ENCODE measurements at places on chromosomes 16 and 17. TPM values are rescaled to one million over a fixed set of nuclear protein-coding genes. Genes with fewer than 3 reads are reported as not detected.
A peak's percentile ranks its signal among the peaks of the same experiment; 100 is the strongest.

- no peaks in the 10 kb centered on the region for H3K27me3 ChIP-seq
- no peak for DNase-seq
- no peak overlapping the region for H3K4me3 ChIP-seq
- no peak overlapping the region for H3K27ac ChIP-seq
- H3K4me1 ChIP-seq, result no peaks in the 10 kb centered on the region
Measured at GRCh38 chr16:86424985-86425384, 85.3 kb upstream of the FOXF1 start.

DNA sequence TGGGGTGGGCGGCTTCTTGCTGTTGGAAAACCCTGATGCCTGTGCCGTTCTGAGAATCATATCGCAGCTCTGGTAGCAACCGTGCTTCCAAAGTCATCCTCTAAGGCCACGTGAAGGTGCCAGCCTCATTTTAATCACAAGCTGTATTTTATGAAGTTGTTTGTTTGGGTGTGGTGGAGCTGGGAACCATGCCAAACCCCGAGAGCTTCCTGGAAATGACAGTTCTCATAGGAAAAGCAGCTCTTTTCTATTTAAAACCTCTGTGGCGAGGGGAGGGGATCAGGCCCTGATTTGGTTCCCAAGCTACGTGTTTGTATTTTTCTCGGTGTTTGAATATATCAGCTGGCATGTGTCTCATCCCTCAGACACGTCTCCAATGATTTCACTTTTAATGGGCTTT lies 21.7 kb downstream of the KNOP1 start:
- peaks cover 38% of the 10 kb centered on the region for H3K36me3 ChIP-seq
- peak; percentile 88 for DNase-seq
- peak overlapping the region; percentile 52 for H3K27ac ChIP-seq
- H3K27me3 ChIP-seq, result no peaks in the 10 kb centered on the region
- H3K4me1 ChIP-seq, result peaks cover 17% of the 10 kb centered on the region
- H3K4me3 ChIP-seq, result no peak overlapping the region

DNA sequence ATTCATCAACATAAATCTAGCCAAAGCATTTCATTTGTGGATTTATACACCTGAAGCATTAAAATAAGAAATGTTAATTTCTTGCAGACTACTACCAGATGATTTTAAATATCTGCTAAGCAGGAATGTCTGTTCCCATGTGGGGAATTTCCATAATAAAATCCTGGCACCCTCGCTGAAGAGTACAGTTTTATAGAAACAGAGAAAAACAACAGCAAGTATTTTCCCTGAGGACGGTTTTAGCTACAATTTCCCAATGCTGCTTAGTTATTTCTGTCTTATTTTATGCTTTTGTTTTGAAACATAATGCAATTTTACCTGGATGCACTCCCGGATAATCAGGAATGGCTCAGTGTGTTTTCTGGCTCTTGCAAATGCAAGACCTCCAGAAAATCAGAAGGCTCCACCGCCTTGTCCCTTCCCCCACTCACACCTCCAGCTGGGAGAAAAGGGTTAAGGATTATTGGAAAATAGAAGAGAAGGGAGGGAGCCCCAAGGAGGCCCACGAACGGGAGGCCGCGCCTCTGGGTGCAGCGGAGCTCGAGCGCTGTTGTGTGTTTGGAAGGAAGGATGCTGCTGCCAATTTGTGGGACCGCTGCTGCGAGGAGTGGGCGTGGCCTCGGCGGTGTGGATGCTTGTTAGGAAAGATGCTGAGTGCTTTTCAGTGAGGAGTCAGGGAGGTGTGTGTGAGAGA lies at the start of gene CNTNAP4:
TSS of gene CNTNAP4 (plus strand) at position 657 of the 694 bp plus-strand sequence. CDS start 262 bp downstream, outside the sequence.
- no peaks in the 10 kb centered on the region for H3K4me1 ChIP-seq
- no peak within 1 kb of the TSS for H3K4me3 ChIP-seq
- DNase-seq, result no peak
- no peaks in the 10 kb centered on the region for H3K27me3 ChIP-seq
- no peak within 1 kb of the TSS for H3K27ac ChIP-seq

DNA sequence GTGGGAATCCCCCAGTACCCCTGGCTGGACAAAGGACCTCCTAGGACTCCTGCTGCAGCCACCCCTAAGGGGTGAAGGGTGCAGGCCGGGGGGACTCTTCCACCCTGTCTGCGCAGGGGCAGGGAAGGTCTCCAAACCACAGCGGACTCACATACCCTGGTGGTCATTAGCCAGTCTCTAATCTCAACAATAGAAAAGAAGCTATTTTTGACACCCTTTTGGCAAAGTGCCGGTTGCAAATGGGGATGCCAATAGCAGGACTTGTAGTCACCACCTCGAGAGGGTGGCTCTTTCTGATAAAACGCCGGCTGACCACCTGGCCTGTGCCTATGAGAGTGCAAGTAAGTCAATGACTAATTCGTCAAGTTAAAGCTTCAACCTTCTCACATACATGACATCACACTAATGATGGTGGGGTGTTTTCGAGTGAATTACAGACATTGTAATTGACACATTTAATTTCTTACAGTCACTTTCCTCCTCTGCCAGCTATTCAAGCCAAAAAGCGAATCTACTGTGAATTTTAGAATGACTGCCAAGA lies 23.1 kb upstream of the DNAH17 start:
- H3K27ac ChIP-seq, result no peak overlapping the region
- H3K36me3 ChIP-seq, result no peaks in the 10 kb centered on the region
- H3K4me3 ChIP-seq, result no peak overlapping the region
- peaks cover 10% of the 10 kb centered on the region for H3K27me3 ChIP-seq
- DNase-seq, result no peak

DNA sequence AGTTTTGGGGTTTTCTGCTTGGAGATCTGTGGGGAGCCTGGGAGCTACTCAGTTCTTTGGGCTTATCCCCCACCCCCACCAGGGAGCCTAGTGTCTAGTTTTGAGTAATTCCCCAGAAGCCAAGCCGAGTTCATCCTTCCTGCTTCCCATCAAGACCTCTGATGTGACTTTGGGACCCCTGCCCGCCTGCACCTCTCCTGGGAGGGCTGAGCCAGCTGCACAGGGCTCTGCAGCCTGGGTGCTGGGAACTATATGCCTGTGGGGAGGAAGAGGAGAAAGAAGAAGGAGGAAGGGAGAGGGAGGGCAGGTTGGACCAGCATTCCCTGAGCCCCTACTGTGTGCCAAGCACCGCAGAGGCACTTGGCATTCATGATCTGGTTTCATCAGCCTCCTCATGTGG lies 178.9 kb downstream of the TMEM132E start:
- no peaks in the 10 kb centered on the region for H3K27me3 ChIP-seq
- DNase-seq, result no peak
- no peak overlapping the region for H3K27ac ChIP-seq

DNA sequence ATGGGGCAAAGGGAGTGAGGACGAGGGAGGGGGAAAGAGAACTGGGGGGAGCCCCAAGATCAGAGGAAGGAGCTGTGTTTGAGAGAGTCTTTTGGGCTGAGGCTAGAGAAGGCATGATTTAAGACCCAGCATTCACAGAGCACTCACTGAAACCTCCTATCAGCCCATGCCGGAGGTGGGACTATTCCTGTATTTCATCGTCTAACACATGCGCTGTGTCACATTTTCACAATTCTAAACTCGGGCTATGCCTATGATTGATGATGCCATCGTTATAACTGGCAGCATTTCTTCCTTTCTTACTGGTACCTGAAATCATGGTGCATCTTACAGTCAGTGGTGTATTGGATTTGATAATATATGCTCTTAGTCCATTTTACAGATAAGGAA lies 3.5 kb downstream of the FAM171A2 start:
- peaks cover 15% of the 10 kb centered on the region for H3K4me1 ChIP-seq
- no peak overlapping the region for H3K4me3 ChIP-seq
- DNase-seq, result no peak

DNA sequence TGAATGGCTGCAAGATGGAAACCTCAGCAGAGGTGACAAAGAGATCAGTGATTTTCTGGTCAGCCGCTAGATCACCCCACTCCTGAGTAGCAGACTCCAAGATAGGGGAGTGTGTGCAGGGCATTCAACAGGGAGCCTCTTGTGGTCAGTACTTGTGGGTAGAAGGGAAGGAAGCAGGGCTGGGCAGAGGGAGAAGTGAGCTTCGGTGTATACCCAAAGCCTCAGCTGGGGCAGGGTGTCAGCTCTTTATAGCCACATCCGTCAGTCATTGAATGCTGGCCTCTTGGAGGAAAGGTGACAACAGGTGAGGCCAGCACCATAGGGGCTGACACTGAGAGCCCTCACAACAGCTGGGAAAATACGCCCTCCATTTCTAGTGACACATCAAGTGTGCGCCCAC lies 2.2 kb upstream of the SLC12A3 start:
- no peak for DNase-seq
- H3K4me3 ChIP-seq, result no peak overlapping the region
- no peak overlapping the region for H3K27ac ChIP-seq
- no peaks in the 10 kb centered on the region for H3K27me3 ChIP-seq
- no peaks in the 10 kb centered on the region for H3K36me3 ChIP-seq

DNA sequence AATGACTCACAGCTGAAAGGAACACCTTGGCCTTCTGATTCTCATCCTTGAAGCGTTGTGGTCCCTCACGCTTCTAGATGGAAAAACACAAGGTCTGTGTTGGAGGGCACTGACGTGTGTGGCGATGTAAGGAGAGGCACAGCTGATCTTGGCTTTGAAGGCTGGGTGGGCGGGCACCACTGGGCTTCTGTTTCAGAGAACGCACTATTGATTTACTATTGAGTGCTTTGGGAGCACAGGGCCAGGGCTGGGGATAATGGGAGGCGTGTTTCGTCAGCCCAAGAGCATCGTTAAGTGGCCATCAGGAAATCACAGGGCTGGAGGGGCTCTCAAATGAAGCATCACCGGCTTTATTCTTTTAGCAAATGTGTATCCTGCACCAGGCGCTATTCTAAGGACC lies 70.7 kb downstream of the CMIP start:
- H3K4me1 ChIP-seq, result peaks cover 13% of the 10 kb centered on the region
- no peak overlapping the region for H3K4me3 ChIP-seq
- H3K27ac ChIP-seq, result no peak overlapping the region
- H3K36me3 ChIP-seq, result peaks cover 3% of the 10 kb centered on the region

DNA sequence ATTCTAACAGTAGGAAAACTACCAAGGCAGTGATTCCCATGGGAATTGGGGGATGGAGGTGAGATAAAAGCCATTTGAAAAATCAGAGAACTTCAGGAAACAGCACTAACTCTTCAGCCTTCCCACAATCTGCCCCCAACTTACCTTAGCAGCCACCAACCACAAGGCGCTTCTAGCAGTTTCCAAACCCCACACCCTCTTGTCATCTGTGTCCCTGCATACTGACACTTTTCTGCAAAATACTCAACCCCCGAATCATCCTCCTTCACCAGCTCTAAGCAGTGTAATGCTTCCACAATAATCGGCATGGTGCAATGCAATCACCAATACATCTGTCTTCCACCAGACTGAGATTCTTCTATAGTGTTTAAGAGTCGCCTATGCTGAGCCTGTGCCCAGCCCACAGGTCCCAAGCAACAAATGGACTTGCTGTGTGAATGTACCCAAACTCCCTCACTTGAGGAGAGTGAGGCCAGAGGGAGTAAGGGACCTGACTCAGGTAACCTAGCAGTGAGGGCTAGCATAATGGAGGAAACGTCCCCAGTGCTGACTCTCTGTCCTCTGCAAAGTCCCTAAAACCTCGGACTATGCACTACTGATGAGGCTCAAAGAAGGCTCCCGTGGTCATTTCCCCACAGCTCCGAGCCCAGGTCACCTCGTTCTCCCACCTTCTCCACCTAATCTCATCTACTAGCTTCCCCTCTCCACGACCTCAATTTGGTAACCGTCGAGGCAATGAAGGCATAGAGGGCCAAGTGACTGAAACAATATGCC lies 943 bp downstream of the DYNC1LI2 start:
- peak overlapping the region; percentile 90 for H3K4me3 ChIP-seq
- peaks cover 2% of the 10 kb centered on the region for H3K27me3 ChIP-seq
- peaks cover 25% of the 10 kb centered on the region for H3K36me3 ChIP-seq

DNA sequence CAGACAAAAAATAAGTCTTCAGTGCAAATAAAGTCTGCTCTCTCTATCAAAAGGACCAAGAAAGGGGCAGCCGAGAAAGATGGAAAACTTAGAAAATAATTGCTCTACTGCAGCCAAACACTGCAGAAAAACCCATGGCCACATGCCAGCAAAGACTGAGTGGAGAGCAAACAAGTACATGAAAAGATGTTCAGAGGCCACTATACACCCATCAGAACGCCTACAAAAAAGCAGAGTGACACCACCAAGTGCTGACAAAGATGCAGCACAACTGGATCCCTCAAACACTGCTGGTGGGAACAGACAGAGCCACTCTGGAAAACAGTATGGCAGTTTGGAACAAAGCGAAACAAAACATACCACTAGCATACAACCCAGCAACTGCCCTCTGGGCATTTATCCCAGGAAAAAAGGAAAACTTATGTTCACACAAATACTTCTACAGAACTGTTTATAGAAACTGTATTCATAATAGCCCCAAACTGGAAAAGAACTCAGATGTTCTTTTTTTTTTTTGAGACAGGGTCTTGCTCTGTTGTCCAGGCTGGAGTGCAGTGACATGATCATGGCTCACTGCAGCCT lies 36.7 kb downstream of the KIAA0753 start:
- H3K36me3 ChIP-seq, result peaks cover 39% of the 10 kb centered on the region
- no peaks in the 10 kb centered on the region for H3K27me3 ChIP-seq
- no peak overlapping the region for H3K4me3 ChIP-seq

DNA sequence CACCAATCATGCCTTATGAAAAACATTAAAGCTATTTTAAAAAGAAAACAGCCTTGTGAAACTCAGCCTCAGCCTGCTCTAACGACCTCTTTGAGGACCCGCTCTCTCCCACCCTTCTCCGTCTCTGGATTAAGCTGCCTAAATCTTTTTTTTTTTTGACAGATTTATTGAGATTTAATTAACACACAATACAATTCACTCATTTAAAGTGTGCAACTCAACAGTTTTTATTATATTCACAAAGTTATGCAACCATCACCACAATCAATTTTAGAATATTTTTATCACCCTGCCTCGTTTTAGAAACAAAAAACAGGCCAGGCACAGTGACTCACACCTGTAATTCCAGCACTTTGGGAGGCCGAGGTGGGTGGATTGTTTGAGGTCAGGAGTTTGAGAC lies 8.4 kb downstream of the CDR2L start:
- no peak for DNase-seq
- H3K27me3 ChIP-seq, result no peaks in the 10 kb centered on the region
- H3K4me3 ChIP-seq, result no peak overlapping the region
- H3K4me1 ChIP-seq, result peaks cover 10% of the 10 kb centered on the region

NOL3 gene
- total RNA-seq, result 5.0 TPM

TNS4 gene
- total RNA-seq, result not detected

PRR11 gene
- total RNA-seq, result 8.6 TPM

STAT5B gene
- 24.4 TPM for total RNA-seq

ULK2 gene
- total RNA-seq, result 10.8 TPM

BCL6B gene
- total RNA-seq, result not detected

TMEM114 gene
- total RNA-seq, result not detected

GSE1 gene
- total RNA-seq, result 9.4 TPM
